ENCODE measurements at places on chromosomes 11 and 22.

DNA sequence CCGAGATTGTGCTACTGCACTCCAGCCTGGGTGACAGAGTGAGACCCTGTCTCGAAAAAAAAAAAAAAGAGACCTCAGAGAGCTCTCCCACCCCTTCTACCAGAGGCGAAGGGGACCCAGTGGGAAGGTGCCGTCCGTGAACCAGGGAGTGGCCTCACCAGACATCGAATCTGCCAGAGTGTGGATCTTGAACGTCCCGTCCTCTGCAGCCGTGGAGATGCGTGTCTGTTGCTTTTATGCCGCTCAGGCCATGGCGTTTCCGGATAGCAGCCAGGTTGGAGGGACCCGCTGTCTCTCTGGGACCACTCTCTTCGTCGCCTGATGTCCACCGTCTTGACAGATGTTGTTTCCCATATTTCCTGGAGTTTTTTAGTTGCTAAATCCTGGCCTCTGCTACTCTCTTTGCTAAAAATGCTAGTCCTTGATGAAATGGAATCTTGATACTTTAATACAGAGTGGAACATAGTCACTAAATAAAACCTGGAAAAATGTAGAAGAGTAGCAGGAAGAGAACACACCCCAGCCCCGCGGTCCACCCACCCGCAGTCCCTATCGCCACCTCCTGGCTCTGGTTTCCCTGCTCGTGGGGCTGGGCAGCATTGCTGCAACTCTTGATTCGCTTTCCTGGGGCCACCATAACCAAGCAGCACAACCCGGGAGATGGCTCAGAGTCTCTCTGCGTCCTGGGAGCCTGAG is 12.0 kb upstream of the MUC6 start:
- DNase-seq: no peak

DNA sequence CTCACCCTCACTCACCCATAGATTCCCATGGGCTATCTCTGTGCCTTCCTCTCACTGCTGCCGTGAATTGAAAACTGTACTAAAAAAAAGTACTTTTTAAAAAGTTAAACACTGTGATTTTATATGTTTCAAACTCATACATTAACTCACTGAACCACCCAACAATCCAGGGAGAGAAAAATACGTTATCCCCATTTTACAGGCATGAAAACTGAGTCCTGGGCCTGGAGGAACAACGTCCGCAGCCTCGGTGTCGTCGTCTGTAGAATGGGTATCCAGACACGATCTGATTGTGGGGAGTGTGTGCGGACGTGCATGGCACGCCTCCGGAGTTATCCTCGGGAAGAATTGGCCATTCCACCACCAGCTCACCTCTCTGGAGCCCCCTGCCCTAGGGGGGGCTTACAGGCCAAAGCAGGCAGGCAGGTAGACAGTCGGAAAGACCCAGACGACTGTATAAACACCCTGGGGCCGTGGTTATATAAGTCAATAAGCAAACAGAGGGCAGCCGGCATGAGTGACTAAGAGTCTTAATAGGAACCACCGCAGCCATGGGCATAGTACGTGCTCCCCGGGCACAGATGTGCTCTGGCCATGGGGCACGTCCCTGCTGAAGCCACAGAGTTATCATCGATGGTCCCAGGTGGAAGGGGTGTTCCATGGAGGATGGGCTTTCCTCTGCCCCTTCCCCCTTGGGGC is 7.1 kb upstream of the PDGFB start:
- no peak for DNase-seq

- no peak for DNase-seq
Measured at GRCh38 chr11:76288166-76288980, 82.1 kb upstream of the WNT11 start.

GRCh38 chr22:47994045-47994444 is 1231.6 kb downstream of the TBC1D22A start:
- no peak for DNase-seq

- no peak for DNase-seq
Measured at GRCh38 chr11:24289301-24289700, 207.6 kb upstream of the LUZP2 start.

- peak; percentile 40 for DNase-seq
Measured at GRCh38 chr11:107741044-107741823, 29.4 kb upstream of the SLN start.

DNA sequence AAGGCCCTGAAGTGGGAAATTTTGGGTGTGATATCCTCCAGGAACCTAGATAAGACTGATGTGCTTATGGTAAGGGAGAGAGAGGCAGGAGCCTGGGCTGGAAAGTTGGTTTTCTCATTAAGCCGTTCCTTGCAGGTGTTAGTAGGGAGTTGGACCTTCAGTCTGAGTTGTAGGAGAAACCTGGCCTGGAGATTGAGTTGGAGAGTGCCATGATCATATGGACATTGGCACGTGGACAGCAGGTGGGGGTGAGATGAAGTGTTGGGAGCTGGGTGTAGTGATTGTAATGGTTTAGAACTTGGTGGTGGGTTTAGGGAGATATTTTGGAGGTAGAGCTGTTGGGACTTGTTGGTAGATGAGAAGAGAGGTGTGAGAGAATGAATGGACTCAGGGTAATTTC is 4.9 kb downstream of the PPP6R2 start:
- DNase-seq: no peak

DNA sequence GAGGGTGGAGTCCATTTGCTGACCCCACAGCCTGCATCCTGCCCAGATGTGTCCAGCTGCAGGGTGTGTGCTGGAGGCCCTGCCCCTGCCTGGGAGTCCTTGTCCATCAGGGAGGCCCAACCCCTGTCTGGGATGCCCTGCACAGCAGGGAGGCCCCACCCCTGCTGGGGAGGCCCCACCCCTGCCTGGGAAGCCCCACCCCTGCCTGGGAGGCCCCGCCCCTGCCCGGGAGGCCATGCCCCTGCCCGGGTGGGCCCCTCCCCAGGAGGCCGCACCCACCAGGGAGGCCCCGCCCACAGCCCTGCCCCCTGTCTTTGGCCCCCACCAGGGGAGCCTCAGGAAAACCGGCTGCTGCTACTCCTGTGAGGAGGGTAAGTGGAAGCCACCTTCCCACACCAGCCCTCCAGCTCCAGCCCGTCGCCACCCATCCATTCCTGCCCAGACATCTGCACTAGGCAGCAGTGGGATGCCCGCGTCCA is 37.2 kb downstream of the MUC5B start:
- DNase-seq: peak; percentile 66

- no peak for DNase-seq
Measured at GRCh38 chr22:44497218-44497904, 672 bp downstream of the RTL6 start.

- DNase-seq: no peak
Measured at GRCh38 chr22:24578355-24579257, 14.3 kb downstream of the LRRC75B start.

DNA sequence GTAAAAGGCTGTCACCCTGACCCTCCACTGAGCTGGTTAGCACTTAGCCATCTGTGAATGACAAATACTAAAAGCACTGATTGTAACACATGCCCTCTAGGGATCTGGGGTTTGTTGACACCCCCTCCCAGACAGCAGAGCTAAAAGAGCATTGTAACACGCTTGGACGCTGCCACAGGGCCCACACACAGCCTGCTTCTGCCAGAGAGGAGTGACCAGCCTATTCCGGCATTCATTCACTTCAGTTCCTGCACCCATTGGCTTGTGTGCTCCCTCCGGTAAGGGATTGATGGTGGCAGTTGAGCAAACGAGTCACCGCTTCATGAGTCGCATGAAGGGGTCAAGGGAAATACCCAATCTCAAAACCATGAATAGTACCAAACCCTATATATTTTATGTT is 15.8 kb downstream of the OR10D3 start:
- no peak for DNase-seq

DNA sequence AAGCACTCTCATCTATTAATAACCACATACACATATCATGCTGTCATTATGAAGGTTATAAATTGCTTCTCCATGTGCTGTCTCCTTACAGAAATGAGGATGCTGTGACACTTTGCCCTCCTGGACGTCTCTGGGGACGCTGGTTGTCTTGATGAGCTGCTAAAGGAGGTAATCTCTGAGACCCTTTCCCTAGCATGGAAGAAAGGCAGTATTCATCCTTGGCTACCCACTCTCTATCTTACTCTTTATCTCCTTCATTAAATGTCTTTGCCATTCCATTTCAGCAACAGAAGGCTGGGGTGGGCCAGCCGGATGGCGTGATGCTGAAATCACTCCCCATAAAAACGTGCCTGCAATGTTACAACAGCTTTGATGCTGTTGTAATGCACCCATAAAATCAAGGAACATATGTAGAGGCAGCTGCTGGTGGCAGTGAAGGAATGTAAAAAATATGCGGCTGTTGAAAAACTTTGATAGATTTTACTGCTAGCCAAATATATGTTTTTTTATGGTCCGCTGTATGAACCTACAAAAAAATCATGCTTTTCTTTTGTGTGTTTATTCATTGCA is 715.1 kb upstream of the API5 start:
- DNase-seq: no peak

DNA sequence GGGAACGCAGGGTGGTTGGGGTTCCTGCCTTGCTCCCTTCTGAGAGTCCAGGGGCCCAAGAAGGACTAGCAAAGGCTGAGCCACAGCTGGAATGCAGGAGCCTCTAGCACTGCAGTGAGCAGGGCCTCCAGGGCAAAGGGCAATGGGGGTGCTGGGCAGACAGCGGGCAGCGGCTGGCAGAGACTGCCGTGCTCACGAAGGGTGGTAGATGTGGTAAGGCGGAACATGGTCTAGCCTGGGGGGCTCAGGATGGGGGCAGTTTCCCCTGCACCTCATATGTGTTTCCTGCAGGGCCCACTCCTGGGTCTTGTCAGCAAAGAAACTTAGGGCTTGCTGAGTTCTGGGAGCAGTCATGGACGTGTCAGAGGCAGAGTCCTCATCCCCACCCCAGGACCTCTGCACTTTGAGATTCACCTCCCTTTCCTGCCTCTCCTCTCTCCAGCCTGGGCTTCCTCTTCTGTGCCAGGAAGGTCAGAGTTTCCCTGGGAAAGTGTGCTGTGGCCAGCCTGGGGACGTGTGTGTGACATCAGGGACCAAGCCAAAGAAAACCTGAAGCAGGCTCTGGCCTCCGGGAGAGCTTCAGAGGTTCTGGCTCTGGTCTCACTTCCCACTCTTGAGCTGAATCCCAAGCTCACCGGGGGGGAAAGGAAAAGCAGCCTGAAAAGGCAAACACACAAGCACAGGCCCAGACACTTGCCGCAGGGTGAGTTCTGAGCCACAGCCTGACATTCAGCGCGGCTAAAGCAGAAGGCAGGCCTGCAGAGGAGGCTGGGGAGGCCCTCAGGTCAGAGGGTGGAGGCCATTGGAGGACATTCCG is 4.4 kb downstream of the MOGAT2 start:
- no peak for DNase-seq
